MG63 (cell line): ENCODE measurements at places on chromosomes 3 and 15.

DNA sequence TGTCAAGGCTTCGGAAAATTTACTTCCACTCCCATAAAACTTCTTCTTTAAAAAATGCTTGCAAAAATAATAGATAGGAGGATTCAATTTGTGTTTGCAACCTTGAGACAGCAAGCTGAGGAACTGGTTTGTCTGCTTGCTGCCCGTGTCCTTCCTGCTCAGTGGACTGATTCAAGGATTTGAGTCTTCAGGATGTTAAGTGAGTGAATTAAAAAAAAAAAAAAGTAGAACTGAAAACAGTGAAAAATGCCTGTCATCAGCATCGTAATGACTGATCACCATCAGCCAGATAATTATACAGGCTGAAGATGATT, 453.7 kb downstream of the FGF12 start:
- no peak for DNase-seq

DNA sequence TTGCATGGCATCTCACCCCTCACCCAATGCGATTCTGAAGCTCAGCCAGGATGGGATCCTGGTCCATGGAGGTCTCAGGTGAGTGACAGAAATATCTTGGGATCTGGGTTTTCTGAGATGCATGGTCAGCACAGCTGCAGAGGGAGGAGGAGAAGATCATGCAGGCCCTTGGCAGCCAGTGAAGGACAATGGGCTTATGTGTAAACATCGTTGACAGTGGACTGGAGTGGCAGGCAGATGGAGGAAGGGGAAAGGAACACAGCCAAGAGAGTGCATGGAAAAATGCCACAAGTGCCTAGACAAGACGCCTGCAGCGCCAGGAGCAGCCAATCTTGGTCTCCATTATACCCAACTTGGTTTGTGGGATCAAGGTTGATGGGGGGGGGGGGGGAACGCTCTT, 347.9 kb downstream of the MCTP2 start:
- no peak for DNase-seq

- DNase-seq = no peak
Observed at GRCh38 chr3:20051123-20051806, 11.0 kb downstream of the KAT2B start.

DNA sequence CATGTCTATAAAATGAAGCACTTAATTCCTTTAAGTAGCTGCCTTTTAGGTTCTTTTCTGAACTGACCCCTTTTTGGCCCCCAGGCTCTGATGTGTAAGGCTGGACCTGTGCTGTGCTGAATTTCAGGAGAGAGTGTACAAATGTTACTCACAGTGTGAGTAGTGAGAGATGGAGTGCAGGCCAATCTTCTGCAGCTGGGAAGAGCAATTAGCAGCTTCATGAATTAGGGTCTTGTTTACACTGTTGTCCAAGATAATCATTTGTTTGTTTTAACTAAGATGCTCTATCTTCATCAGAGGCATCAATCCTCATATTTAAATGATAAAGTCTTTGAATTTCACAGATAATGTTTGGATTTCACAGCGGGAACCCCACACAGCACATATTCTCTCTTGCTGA, 19.4 kb downstream of the ARPP21 start:
- DNase-seq = no peak

- no peak for DNase-seq
Observed at GRCh38 chr3:80559701-80560100, 791.9 kb upstream of the ROBO1 start.

- DNase-seq = peak; percentile 58
Observed at GRCh38 chr3:151227807-151228665, 25.0 kb upstream of the GPR171 start.

- no peak for DNase-seq
Observed at GRCh38 chr3:8581806-8582445, 62.7 kb downstream of the SSUH2 start.

- DNase-seq = no peak
Observed at GRCh38 chr15:87080547-87080946, 1000.9 kb downstream of the AGBL1 start.

GRCh38 chr3:36063992-36064391, 316.3 kb upstream of the STAC start:
- no peak for DNase-seq

- DNase-seq = no peak
Observed at GRCh38 chr3:45468326-45468725, 80.0 kb downstream of the LARS2 start.

- DNase-seq = peak; percentile 77
Observed at GRCh38 chr15:70783610-70784022, 20.3 kb upstream of the UACA start.

DNA sequence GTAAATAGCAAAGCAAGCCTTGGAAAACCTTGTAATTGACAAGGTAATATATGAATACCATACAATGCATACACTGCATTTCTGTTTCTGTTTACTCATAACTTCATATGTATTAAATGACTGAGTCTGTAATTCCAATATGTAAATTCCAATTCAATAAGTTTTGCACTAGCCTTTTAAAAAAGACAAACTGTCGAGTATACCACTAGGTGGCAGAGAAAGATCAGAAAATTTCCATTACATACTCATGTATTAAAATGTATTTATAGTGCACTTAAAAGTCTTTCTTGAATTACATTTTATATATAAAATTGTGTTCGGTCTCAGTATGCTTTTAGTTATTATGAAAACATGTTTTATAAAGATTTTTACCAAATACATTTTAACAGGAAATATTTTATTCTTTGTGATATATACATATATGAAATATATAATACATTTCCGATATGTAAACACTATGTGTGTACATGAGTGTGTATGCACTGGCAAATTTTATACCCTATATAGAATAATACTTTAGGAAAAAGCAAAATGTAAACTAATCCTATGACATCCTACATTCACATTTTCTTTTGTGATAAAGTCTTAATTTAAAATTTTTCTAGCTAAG, 216.8 kb downstream of the VGLL3 start:
- DNase-seq = no peak

GRCh38 chr3:44186111-44186672, 55.5 kb upstream of the TOPAZ1 start:
- no peak for DNase-seq

- DNase-seq = no peak
Observed at GRCh38 chr3:127784283-127784682, 38.0 kb downstream of the MGLL start.

DNA sequence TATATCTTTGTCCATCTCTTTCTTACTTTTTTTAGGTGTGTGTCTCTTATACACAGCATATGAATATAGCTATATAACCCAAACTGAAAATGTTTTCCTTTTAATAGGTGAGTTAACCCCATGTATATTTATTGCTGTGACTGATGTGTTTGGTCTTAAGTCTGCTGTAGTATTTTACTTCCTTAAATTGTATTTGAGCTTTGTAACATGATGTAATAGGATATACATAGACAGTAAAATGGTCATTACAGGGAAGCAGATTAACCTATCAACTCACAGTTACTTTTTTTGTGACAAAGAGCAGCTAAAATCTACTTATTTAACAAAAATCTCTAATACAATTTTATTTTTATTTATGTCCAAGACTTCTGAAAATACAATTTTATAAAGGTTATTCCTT, 51.8 kb upstream of the CDAN1 start:
- no peak for DNase-seq

- no peak for DNase-seq
Observed at GRCh38 chr3:104547031-104547430, 819.7 kb upstream of the ALCAM start.

DNA sequence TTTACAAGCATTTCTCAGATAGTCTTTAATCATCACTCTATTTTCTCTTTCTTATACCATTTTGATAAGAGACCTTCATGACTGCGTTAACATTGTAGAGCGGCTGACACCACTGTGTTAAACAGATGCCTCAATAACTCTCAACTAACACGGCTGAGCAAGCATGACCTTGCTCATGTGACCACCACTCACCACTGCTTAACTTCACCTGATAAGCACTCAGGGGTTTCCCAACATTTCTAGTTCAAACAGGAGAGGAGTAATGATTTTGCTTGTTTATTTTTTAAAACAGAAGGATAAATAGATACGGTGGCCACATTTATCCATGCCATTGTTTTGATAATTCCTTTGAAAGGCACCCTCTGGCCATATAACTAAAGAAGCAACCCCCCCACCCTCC, 37.7 kb upstream of the TMEM45A start:
- DNase-seq = no peak

DNA sequence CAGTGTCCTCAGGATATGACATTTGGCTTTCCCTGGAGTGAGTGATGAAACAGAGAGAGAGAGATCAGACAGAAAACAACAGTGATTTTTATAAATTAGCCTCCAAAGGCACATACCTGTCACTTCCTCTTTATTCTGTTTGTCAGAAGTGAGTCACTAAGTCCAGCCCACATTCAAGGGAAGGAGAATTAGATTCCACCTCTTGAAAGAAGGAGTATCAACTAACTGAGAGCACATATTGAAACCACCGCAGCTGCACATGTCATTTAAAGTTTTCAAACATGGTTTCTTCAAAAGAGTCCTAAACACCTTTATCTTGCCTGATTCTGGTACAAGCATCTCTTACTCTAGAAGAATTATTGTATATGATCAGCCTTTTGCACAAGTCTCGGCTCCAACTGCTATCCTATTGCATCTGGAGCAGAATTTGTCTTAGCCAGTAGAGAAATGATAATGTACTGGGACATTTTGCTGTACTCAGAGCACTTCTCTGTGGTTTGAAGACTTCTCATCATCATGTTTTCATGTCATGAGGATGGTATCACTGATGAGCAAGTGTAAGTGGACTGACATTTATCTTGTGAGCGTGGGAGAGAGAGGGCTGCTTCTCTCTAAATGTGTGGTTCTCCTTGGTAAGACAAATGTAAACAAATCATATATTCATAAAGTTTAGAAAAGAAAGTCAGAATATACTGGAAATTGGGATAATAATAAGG, 338.9 kb upstream of the CFAP20DC start:
- DNase-seq = no peak

- no peak for DNase-seq
Observed at GRCh38 chr15:43232289-43232874, 11.6 kb upstream of the EPB42 start.

DNA sequence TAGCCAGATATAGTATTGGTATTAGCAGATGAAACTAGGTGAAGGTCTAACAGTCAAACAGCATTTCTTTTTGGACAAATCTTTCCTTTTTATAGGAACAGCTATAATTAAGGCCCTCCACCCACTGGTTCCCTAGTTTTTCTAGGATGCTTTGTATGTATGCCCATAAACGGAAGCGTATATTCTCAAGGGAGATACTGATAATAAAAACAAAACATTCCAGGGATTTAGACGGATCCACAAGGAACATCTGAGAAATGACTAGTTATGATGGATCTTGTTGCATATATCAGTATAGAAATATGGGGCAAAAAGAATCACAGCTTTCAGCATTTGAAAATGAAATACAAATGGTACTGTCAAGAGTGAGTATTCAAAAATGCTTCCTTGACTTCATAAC, 22.5 kb downstream of the LRRC28 start:
- no peak for DNase-seq

DNA sequence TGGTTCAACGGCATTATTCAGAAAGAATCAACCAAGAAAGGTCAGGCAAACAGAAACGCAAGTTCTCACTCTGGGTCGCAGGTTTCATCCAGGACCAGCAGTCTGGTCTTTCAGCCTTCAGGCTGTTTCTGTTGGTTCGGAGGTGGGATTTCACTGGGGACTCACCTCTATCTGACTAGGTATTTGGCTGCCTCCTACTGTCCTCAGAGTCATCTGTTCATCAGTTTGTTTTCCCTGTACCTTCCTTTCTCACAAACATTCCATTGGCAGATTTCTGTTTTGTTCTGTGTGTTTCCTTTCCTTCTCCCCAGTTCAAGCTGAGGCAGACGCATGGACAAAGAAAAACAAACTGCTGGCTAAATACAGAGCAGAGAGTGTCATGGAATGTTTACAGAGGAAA, 1046.6 kb upstream of the CFAP20DC start:
- no peak for DNase-seq

DNA sequence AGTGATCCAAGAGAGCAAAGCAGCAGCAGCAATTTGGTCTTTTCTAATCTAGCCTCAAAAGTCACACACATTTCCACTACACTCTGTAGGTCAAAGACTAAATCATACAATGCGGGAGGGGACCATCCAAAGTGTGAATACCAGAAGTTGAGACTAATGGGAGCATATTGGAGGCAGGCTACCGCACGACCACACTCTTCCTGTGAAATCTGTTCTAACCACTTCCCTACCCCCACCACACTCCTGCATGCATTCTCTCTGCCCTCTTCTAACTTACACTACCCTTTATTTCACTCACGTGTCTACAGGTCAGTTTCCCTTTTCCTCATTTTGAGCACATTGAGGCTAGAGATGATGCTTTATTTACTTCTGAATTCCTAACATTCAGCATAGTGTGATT, 23.7 kb upstream of the PRTG start:
- no peak for DNase-seq

- no peak for DNase-seq
Observed at GRCh38 chr3:55701997-55702396, 214.9 kb upstream of the WNT5A start.

GRCh38 chr3:185508335-185508991, 9.6 kb upstream of the TMEM41A start:
- no peak for DNase-seq

GRCh38 chr3:32440611-32441350, 49.1 kb downstream of the CMTM7 start:
- DNase-seq = no peak

GRCh38 chr3:30964612-30965011, 70.2 kb upstream of the GADL1 start:
- no peak for DNase-seq

- DNase-seq = no peak
Observed at GRCh38 chr3:5357089-5357488, 169.6 kb downstream of the EDEM1 start.

GRCh38 chr15:45157974-45158373, 28.2 kb downstream of the DUOX1 start:
- peak; percentile 59 for DNase-seq

- DNase-seq = no peak
Observed at GRCh38 chr3:113514265-113514769, 639 bp downstream of the SPICE1 start.
